ENCODE measurements at places on chromosomes 12 and 14.
A peak's percentile ranks its signal among the peaks of the same experiment; 100 is the strongest.

- no peak for DNase-seq
Observed at GRCh38 chr14:89139404-89140247, 277.4 kb downstream of the FOXN3 start.

GRCh38 chr12:131928080-131928710 is 881 bp upstream of the PUS1 start:
- peak; percentile 48 for DNase-seq

DNA sequence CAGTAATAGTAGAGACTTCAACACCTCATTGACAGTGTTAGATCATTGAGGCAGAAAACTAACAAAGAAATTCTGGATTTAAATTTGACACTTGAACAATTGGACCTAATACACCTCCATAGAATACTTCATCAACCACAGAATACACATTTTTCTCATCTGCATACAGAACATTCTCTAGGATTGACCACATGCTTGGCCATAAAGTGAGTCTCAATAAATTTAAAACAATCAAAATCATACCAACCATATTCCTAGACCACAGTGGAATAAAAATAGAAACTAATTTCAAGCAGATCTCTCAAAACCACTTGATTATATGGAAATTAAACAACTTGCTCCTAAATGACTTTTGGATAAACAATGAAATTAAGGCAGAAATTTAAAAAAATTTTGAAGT is 82.3 kb downstream of the SLC38A4 start:
- DNase-seq: no peak

GRCh38 chr12:26396402-26396801 is 201.0 kb downstream of the SSPN start:
- no peak for DNase-seq

DNA sequence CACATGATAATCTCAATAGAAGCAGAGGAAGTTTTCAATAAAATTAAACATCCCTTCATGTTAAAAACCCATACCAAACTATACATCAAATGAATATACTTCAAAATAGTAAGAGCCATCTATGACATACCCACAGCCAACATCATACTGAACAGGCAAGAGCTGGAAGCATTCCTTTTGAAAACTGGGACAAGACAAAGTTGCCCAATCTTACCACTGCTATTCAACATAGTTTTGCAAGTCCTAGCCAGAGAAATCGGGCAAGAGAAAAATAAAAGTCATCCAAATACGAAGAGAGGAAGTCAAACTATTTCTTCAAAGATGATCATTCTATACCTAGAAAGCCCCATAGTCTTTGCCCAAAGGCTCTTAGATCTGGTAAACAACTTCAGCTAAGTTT is 454.7 kb upstream of the PRICKLE1 start:
- DNase-seq: no peak

GRCh38 chr12:53989227-53990113 is 4.5 kb downstream of the HOXC10 start:
- no peak for DNase-seq

GRCh38 chr12:104784592-104784991 is 173.5 kb downstream of the SLC41A2 start:
- DNase-seq: no peak

GRCh38 chr12:857611-858010 is 91.9 kb downstream of the RAD52 start:
- DNase-seq: no peak

Data from RKO (cell line).